ENCODE measurements at places on chromosomes 7 and 10.

- no peak for DNase-seq
Observed at GRCh38 chr10:34880817-34881216, 65.7 kb upstream of the PARD3 start.

- DNase-seq: no peak
Observed at GRCh38 chr7:28955718-28956607, 2.2 kb downstream of the TRIL start.

GRCh38 chr10:86188796-86189558, 177.6 kb downstream of the GRID1 start:
- DNase-seq: no peak

DNA sequence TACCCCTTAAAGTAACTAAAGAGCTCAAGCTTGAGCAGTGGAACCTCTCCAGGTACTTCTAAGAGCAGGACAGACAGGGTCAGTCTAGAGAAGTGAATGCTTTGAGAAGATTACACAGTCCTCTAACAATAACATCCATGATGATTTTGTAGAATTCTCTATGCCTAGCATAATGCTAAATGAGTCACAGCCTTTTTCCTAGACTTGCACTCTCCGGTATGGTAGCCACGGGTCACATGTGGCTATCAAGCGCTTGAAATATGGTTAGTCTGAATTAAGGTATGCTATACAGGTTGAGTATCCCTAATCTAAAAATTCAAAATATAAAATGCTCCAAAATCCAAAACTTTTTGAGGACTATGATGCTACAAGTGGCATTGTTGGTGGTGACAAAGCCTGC, 166.6 kb upstream of the MKLN1 start:
- DNase-seq: no peak

DNA sequence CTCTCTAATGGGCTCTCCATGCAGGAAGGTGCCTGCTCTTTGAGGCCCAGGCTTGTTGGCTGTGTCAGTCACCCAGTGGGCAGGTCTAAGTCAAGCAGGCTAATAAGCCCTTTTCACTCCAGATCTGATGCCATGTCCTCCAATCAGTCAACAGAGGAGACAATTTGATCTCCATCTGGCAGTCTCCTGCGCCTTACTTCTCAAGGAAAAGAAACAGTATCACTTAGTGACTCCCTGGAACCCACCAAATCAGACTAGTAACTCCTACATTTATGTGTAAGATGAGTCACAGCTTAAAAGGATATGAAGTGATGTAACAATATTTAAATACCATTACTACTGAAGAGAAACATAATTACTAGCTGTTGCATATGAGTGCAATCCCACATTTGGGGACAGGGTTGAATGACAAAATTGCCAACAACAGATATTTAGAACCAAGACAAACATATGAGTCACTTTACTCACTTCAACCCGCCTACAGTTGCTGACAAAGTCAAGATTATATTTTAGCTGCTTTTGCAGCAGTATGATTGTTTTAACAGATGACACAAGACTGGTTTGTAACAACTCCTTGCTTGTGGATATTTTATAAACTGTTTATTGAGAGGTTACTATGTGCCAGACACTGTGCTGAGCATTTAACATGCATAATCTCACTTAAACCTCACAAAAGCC, 72.1 kb downstream of the USP6NL start:
- no peak for DNase-seq

DNA sequence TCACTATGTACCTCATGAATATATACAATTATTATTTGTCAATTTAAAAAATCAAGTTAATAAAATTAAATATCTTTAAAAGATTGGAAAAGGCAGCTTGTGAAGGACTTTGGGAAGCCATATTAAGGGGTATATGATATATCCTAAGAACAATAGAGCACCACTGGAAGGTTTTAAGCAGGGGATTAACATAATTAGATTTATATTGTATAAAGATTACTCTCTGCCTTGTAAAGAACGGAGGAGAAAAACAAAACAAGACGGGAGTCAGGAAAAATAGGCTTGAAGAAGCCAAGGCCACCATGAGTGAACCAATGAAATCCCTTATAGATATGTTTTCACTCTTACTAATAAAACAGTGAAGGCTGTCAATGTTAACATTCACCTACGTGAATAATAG, 11.1 kb upstream of the CNNM1 start:
- DNase-seq: no peak

GRCh38 chr7:109901926-109902325, 1189.0 kb upstream of the LRRN3 start:
- DNase-seq: no peak

DNA sequence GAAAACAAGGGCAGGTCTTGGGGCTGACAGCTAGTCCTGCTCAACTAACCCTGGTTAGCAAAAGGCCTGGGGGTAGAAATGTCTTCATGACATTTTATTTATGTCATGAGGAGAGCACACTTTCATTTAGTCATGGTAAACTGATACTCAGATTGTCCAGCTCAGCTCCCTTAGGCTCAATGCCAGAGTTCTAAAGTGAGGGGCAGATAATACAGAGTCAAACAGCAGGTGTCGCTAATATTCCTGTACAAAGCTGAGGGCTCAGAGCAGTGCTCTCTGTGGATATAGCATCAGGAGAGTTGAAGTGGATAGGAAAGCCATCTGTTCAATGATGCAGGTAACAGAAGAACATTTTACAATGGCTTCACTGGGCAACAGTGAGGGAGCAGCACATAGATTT, 26.8 kb upstream of the CALCR start:
- DNase-seq: no peak

- DNase-seq: no peak
Observed at GRCh38 chr7:12896316-12896715, 208.9 kb downstream of the ARL4A start.

GRCh38 chr10:10482613-10483012, 535.1 kb upstream of the CELF2 start:
- DNase-seq: no peak

- DNase-seq: no peak
Observed at GRCh38 chr10:11616021-11616420, 4.6 kb upstream of the USP6NL start.

DNA sequence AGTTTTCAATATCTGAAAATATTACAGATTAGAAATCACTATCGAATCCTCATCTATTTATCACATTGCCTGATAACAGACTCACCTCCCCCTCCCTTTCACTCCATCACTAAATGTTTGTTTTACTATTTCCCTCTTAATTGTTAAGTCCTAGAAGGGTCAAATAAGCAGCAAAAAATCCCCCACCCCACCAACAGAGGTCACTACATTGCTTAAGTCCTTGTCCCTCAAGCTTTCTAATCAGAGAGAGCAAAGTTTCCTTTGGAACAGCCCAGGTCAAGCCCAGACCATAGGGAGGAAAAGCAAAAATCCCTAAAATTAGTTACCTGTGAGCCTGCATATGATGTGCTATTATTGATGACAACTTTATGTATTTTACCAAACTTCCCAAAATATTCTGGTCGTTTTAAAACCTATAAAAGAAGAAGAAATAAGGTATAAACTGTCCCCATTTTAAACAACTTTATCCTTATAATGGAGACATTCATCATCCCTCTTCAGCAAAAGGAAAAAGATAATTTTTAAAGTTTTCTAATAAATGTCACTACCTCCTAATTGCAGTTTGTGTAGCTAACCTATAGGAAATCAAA, 95.0 kb downstream of the CNOT4 start:
- DNase-seq: no peak

DNA sequence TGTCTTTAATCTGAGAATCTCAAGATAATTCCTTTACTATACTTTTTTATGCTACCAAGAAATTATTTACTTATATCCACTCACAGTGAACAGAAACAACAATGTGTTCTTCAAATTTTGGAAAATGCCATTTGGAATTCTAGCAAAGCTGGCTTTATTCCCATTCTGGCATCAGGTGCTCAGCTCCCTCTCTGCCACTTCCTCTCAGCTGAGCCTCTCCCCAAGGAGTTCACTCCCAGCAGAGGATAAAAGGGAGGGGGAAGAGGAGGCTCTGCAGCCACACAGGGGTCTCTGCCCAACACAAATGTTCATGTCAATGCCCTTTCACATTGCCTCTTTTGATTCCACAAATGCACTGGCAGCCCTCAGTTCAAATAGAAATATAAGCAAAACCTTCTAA, 116.9 kb downstream of the CPEB3 start:
- DNase-seq: no peak

DNA sequence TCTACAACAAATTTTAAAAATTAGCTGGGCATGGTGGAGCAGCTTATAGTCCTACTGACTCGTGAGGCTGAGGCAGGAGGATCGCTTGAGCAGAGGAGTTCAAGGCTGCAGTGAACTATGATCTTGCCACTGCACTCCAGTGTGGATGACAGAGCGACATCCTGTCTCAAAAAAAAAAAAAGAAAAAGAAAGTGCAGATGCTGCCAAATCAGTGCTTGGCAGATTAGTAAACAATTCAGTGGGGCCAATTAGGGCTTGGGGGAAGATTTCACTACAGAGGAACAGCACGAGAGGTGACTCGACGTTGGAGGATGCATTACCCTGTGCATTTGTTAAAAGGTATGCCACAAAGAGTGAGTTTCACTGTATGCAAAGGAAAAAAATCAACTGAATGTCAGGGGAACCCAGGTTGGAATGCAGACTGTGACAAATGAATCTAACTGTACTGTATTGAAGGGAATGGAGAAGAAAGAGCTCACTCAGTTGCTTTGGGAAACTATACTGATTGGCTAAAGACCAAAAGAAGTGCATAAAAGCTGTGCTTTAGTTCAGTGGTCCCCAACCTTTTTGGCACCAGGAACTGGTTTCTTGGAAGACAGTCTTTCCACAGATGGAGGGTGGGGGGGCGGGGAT, 31.6 kb downstream of the GARIN1A start:
- DNase-seq: no peak

DNA sequence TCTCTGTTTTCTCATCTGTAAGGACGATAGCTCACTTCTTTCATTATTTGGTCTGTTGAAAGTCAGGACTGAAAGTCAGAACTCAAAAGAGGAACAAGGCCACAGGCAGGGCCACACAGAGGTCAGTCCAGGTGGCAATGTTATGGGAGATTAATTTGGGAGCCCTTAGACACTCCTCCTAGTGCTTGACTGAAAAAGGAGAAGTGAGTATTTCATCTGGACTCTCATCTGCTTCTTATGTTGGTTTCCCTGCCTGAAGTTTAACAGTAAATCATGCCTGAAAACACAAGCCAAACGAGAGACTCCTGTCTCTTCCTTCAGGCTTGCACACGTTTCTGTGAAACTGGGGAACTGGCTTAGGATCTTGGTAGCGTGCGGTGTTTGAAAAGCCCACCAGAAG, 248.5 kb downstream of the BUB3 start:
- DNase-seq: no peak

DNA sequence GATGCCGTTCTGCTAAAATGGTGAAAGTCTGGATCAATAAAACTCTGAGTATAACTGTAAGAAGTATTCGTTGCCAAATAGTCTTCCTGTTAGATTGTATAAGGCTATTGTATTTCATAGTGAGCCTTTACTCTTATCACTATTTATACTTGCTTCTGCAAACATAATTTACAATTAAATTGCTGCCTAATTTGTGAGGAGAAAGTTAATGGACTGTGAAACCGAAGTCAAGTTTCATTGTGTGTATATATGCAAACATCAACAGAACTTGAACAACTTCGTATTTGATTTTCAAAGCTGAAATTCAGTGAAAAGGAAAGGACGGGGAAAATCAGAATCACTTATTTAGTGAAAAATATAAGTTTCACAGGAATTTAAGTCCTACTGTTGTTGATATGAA, 135.9 kb upstream of the CCDC6 start:
- no peak for DNase-seq

DNA sequence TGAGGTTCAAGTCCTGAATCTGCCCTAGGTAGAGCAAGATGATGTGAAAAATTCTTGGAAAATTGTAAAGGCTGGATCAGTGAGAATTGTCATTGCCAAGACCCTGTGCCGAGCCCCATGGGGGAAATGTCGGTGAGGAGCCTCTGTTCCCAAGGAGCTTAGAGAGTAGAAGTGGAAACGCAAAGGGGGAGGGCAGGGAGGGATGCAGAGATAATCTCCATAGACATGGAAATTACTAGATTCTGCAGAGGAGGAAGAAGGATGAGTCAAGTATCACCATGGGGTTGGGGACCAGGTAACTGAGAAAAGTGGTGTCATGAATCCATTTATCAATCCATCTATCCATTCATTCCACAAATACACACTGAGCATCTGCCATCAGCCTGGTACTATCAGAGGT, 26.0 kb downstream of the DUSP5 start:
- DNase-seq: no peak

DNA sequence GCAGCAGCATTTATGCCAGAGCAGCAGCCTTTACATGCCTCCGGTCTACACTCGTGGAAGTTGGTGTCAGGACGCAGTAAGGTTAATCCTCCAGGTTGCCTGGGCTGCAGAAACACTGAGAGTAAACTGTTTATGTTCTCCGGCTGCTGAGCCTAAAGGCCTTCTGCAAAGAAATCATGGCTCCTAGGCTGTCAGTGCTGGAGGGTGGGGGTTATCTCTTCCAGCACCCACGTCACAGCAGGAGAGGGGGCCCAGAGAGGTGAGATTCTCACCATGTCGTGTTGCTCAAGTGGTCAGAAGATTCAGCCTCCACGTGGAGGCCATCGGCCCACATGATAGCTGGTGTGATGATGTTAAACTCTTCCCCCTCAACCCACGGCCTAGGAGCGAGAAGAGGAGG, 41.2 kb downstream of the COL13A1 start:
- no peak for DNase-seq

DNA sequence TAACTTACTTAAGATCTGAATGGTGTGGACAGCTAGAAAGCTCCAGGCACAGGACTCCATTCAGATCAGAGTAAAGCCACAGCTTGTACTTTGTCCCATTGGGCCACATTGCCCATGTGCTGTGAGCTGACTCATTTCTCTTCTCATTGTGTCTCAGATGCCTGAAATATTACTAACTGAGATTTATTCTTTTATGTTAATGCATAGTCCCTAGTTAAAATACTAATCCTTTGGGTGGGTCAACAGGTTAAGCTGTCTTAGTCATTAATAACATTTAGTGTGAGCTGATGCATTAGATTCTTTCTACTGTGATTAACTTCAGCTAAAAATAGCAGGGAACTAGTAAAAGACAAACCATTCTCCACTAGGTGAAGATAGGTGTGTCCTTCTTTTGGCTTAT, 104.7 kb upstream of the ARMC3 start:
- DNase-seq: no peak

GRCh38 chr7:157002819-157003421, 7.5 kb downstream of the MNX1 start:
- DNase-seq: no peak

- DNase-seq: no peak
Observed at GRCh38 chr10:131937836-131938235, 37.0 kb downstream of the PPP2R2D start.

DNA sequence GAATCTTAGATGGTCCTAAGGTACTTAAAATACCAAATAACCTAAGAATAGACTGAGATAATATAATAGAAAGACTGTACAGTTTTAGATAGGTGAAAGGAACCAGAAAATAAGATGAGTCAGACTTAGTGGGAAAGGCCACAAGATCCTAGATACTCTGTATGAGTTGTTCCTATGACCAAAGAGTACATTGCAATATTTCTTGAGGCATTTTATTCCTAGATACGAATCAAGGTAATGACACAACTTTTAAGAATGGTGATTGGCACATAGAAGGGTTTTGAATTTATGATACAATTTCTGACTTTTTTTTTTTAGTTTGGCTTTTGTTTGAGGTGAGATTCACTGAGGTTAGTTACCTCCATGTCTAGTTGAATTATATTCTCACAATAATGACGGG, 30.2 kb downstream of the MGAM start:
- no peak for DNase-seq

- DNase-seq: no peak
Observed at GRCh38 chr10:7458556-7458955, 47.7 kb upstream of the SFMBT2 start.

- peak; percentile 30 for DNase-seq
Observed at GRCh38 chr10:93080350-93081046, 6.8 kb downstream of the CYP26A1 start.

GRCh38 chr10:78963074-78964034, 105.4 kb upstream of the ZMIZ1 start:
- DNase-seq: no peak
